ENCODE measurements at places on chromosomes 11 and 22.

- DNase-seq = no peak
Measured at GRCh38 chr11:124801014-124801413, 808 bp upstream of the MSANTD2 start.

- no peak for DNase-seq
Measured at GRCh38 chr11:83004746-83005556, 66.7 kb downstream of the RAB30 start.

GRCh38 chr11:83689144-83689780 lies 403.1 kb upstream of the CCDC90B start:
- no peak for DNase-seq

DNA sequence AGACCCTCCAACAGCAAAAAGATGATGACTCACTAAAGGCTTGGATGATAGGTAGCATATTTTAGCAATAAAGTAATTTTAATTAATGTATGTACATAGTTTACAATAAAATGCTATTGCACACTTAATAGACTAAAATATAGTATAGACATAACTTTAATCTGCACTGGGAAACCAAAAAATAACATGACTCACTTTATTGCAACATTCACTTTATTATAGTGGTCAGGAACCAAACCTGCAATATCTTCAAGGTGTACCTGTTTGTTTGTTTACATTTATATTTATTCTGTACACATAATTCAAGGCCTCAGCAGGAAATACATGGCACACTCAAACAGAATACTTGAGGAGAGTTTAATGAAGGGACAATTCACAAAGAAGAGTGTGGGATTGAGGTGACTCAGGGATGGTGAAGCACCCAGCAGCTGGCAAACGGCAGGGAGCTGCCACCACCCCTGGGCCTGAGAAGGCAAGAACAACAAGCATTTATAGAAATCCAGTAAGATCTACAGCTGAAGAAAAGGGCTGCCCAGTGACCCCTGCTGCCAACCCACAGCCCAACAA lies 51.5 kb upstream of the POU2AF2 start:
- no peak for DNase-seq

DNA sequence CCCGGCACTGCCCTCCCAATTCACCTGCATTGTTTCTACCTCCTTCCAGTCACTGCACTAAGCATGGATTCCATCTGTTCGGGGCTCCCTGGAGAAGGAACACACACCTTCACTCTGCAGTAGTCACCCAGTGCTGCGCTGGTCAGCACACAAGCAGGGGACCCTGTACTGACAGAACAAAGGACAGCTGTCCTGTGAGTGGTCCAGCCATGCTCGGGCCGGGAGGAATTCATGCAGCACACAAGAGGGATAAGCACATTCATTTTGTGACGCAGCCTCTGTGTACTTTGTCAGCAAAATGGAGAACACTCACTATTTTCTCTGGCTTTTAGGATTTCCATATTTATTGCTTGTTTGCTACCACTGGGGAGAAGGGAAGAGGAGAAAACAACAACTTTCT lies 167.3 kb downstream of the NTM start:
- DNase-seq = no peak

- DNase-seq = no peak
Measured at GRCh38 chr11:15615398-15616096, 500.8 kb downstream of the INSC start.

GRCh38 chr11:43930868-43931716 lies 11.3 kb upstream of the C11orf96 start:
- no peak for DNase-seq

DNA sequence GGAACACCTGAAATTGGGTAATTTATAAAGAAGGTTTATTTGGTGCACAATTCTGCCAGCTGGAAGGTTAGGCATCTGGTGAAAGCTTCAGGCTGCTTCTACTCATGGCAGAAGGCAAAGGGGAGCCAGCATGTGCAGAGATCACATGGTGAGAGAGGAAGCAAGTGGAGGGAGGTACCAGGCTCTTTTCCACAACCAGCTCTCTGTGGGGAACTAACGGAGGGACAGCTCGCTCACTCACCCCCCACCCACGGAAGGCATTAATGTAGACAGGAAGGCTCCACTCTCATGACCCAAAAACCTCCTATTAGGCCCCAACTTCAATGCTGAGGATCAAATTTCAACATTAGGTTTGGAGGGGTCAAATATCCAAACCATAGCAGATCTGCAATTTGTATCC lies 75.6 kb upstream of the ARHGAP32 start:
- DNase-seq = no peak

GRCh38 chr22:36659762-36660509 lies 43.6 kb downstream of the CACNG2 start:
- peak; percentile 39 for DNase-seq

- no peak for DNase-seq
Measured at GRCh38 chr11:71198141-71198822, 54.1 kb downstream of the SHANK2 start.

GRCh38 chr11:6927030-6927617 lies 898 bp downstream of the ZNF215 start:
- no peak for DNase-seq

DNA sequence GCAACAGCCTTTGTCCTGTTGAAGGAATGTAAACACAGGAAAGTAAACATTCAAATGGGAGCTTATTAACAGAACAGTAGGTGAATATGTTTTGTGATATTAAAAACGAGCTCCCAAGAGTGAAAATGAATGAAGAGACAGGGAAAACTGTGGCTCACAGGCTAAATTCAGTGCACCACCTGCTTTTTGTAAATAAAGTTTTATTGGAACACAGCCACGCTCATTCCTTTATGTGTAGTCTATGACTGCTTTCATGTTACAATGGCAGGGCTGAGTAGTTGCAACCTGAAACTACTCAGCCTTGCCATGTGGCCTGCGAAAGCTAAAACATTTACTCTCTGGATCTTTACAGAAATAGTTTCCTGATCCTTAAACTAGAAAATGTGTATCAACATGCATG lies 136.9 kb downstream of the MYO18B start:
- no peak for DNase-seq

- DNase-seq = no peak
Measured at GRCh38 chr11:39304586-39304985, 2154.9 kb downstream of the LRRC4C start.

DNA sequence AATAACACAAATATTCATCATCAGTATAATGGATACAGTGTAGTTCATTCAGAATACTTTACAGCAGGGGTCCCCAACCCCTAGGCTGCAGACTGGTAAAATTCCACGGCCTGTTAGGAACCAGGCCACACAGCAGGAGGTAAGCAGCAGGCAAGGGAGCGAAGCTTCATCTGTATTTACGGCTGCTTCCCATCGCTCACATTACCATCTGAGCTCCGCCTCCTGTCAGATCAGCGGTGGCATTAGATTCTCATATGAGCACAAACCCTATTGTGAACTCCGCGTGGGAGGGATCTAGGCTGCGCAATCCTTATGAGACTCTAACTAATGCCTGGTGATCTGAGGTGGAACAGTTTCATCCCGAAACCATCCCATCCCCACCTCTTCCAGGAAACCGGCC lies 125.1 kb downstream of the SERGEF start:
- DNase-seq = no peak

DNA sequence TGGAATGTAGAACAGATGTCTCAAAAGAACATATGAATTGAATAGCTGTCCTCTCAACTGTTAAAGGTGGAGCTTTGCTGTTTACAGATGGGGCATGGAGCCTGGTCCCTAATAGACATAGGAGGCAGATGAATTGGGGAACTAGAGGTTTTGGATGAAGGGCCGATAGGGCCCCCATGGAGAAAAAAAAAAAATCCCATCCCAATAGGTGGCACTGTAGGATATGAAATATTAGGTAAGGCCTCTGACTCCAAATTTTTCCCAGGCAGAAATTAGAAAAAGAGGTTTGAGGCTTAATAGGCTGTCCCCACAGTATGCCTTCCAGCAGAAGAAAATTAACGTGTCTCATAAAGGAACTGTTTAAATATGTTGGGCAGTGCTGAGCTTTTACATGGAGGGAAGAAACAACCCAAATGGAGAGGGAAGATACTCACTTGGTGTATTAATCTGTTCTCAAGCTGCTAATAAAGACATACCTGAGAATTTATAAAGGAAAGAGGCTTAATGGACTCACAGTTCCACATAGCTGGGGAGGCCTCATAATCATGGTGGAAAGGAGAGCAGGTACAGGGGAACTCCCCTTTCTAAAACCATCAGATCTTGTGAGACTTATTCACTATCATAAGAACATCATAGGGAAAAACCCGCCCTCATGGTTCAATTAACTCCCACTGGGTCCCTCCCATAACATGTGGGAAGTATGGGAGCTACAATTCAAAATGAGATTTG lies 30.1 kb upstream of the TMEM45B start:
- no peak for DNase-seq

GRCh38 chr22:33472462-33473344 lies 414.5 kb upstream of the SYN3 start:
- DNase-seq = no peak

DNA sequence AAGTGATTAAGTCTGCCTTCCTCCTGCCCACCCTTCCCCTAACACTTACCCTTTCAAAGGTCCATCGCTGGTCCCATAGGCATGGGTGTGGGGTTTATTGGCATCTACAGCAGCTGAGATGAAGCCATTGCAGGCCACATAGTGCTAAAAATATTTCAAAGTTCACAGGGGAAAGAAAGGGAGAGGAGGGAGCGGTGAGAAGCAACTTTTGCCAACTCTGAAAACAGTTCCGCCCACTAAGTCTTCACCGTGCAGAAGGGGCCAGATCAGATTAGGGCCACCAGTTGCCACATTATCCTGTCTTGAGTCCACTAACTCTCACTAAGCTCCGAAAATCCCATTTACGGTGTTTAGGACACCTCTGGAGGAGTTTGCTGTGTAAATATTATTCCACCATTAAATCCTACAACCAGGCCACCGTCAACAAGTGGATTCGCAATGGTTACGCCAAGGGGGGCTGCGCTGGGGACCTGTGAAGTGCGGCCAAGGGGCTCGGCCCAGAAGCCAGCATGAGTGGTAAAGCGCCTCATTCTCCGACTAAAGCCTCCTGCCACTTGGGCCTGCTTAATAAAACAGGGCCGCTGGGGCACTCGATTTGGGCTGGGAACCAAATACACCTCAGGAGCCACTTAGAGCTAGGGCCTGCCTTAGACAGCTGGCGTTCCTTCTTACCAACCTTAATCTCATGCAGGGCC lies 534.9 kb downstream of the MIAT start:
- DNase-seq = no peak

DNA sequence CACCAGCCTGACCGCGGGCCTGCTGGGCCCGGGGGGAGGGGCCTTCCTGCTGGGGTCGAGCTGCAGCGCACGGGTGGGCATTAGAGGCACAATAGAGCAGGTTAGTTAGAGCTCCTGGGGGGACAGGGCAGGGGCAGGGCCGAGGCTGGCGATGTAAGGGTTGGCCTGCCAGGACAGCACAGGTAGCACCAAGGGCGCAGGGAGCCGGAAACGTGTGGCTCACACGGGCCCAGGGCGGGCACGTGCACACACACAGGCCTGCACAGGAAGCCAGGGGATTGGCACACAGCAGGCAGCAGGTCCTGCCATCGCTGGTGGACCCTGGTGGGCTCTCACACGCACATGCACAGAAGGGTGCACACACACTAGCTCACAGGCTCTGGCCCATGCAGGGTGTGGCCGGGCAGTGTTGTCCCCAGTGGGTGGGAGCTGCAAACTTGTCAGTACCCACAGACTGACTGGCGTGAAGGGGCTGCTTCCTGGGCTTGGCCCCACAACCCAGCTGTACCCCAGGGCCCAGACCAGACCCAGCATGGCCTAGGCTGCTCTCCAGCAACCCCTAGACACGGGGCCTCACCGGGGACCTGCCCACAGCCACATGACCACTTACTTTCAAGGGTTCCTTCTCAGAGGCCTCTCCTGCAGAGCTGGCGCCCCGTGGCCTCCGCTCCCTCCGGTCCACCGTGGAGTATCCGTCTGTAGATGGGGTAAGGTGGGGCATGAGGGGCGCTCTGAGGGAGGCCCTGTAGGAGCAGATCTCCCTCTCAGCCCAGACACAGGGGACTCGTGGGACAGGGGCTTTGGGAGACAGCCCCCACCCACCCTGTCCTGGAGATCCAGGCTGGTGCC lies 29.9 kb upstream of the TXNRD2 start:
- DNase-seq = no peak

- DNase-seq = no peak
Measured at GRCh38 chr11:12827929-12828812, 153.9 kb downstream of the TEAD1 start.

GRCh38 chr11:23519194-23519593 lies 658.9 kb upstream of the CCDC179 start:
- DNase-seq = no peak

GRCh38 chr11:68904248-68904847 lies 657 bp downstream of the IGHMBP2 start:
- peak; percentile 12 for DNase-seq

DNA sequence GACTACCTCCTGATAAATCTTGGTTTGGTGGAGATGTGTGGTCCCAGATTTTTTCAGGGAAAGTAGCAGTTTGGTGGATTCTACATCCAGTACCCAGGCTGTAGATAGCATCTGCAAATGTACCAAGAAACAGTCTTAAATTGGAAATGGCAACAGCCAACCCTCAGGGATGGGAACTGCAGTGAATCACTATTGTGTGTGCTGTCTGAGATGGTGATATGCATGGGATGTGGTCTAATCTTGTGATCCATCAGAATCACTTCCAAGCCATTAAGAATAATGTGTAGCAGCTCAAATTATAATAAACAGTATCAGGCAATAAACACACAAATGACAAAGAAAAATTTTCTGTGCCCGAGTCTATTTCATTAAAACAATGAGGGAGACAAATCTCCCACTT lies 3.4 kb downstream of the OLFML1 start:
- DNase-seq = no peak

GRCh38 chr11:130040281-130040940 lies 29.3 kb upstream of the APLP2 start:
- DNase-seq = no peak

DNA sequence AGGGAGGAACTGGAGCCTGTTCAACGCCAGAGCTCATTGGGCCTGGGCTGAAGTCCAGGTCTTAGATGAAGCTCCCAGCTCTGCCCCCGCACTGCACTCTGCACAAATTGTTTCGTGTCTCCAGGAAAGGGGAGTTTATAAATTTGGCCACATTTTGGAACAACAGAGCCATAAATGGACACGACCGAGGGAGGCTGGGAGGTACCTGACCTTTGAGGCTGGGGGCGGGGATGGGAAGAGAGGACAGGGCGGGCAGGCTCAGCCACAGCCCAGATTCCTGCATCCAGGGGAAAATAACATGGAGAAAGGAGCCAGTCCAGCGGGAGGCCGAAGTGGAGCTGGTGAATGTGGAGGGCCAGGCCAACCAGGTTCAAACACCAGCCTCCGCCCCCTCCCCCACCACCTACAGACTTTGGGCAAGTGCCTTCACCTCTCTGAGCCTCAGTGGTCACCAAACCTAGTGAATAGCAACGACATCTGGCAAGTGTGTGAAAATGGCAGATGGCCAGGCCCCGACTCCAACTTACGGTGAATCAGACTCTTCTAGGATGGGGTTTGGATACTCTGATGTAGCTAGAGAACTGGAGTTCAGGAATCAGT lies 36.8 kb upstream of the SMTN start:
- DNase-seq = no peak

- no peak for DNase-seq
Measured at GRCh38 chr11:116545912-116546311, 226.9 kb downstream of the BUD13 start.
